Activated T-helper 17 cell treated with anti-CD3 and anti-CD28 coated beads, Interleukin-2, amount 50 U/mL, for 72 hours (primary cell): ENCODE measurements at places on chromosomes 5 and 9. TPM values are rescaled to one million over a fixed set of nuclear protein-coding genes. Genes with fewer than 3 reads are reported as not detected.

The NDUFA8 gene
- 36.8 TPM for total RNA-seq

The ZNF366 gene
- total RNA-seq, result not detected

The SHISAL2B gene
- not detected for total RNA-seq

The PFN3 gene
- not detected for total RNA-seq

The AFF4 gene
- total RNA-seq, result 72.3 TPM

The DND1 gene
- 3.4 TPM for total RNA-seq

The LCP2 gene
- total RNA-seq, result 202 TPM

The BAAT gene
- total RNA-seq, result 0.08 TPM

The GMCL2 gene
- not detected for total RNA-seq
